ENCODE measurements at places on chromosomes 1 and 21. TPM values are rescaled to one million over a fixed set of nuclear protein-coding genes. Genes with fewer than 3 reads are reported as not detected.

GRCh38 chr1:171877701-171878100 lies 36.4 kb downstream of the DNM3 start:
- DNase-seq: no peak

Gene KLHDC7A
- total RNA-seq: not detected

DNA sequence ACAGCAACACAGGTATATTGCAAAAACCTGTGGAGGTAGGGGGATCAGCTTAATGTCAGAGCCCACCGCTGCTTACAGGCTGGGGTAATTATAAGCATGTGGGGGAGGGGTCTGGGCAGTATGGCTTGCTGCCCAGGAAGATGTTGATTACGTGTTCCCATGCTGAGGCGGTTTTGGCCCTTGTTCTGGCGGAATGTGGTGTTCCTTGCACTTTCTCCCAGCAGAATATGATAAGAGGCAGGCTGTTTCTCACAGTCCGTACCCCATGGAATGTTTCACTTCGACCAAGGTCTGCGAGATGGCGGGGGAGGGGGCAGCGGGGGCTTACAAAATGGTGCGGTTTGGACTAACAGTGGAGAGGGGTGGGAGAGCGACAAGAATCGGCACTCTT lies 9.8 kb upstream of the HPCAL4 start:
- peak; percentile 66 for DNase-seq

DNA sequence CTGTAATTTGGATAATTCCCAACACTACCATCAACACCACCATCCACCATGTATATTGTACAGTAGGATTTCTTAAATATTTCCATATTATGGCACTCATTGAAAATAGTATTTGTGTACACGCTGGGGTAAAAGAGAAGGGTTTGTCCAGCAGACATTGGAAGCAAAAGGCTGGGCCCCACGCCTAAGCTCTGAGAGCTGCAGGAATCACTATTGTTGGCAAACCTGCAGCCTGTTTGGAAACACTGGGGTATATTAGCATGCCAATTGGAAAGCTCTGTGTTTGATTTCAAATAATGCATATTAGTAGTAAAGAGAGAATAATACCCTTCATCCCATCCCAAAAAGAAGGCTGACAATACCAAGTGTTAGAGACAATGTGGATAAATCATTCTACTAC lies 81.5 kb upstream of the DPYD start:
- DNase-seq: no peak
